ENCODE measurements at places on chromosomes 11 and 22. TPM values are rescaled to one million over a fixed set of nuclear protein-coding genes. Genes with fewer than 3 reads are reported as not detected.

Gene DPP3
- total RNA-seq, result 35.2 TPM

Gene SMC1B
- total RNA-seq, result under 0.01 TPM

Gene SDF2L1
- total RNA-seq, result 4.7 TPM

Gene BET1L
- 5.3 TPM for total RNA-seq

GRCh38 chr11:3104051-3104714 is 47.0 kb upstream of the CARS1 start:
- no peak for DNase-seq

DNA sequence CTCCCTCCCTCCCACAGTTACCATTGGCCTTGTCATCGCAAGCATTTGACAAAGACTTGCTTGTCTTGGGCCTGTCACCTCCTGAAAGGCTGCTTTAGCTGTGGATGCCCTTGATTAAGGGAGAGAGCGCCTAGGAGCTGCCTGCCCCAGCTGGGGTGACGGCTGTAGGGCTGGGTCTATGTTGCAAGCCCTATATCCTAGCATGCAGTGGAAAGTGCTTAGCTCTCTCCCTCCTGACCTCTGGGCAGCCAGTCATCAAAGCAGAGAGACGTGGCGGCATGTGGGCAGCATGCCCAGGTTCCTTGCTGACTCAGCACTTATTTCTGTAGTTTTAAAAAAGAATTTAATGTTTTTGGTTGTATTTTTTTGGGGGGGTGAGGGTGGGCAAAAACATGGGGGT is 75.9 kb downstream of the BARX2 start:
- no peak for DNase-seq

DNA sequence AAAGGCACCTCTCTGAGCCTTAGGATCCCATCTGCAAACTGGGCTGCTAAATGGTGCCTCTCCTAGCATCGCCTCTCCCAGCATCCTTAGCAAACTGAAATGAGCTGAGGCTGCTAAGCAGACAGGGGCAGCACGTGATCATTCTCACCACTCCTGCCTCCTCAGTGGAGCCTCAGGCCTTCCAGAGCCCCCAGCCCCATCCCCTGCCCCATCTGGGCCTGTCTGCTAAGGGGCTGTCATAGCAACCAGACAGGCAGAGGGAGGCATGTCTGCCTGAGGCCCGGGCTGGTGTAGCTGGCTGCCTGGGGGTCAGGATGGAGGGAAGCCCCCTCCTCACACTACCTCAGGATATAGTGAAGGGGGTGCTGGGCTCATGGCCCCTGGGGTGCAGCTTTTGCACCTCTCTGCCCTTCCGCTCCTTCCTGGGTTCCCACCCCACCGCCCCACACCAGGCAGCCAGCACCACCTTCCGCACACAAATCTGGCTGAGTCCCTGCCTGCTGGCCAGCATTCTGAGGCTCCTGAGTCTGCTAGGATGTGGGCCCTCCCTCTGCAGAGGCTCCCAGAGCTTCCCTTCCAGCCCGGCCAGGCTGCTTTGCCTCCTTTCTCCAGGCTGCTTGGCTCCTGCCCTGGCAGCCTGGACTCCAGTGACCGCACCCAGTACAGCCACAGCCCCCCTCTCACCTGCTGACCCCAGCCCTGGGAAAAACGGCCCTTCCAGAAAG is 47.5 kb upstream of the TTLL12 start:
- no peak for DNase-seq

GRCh38 chr22:47245786-47246185 is 483.3 kb downstream of the TBC1D22A start:
- DNase-seq, result no peak

GRCh38 chr11:11250470-11250869 is 102.6 kb downstream of the CSNK2A3 start:
- no peak for DNase-seq

Gene MS4A12
- not detected for total RNA-seq

Data from occipital lobe (tissue), 3 donors.